ENCODE measurements at places on chromosomes 7 and 10.

GRCh38 chr7:16298221-16298620, 123.1 kb downstream of the CRPPA start:
- DNase-seq, result no peak

DNA sequence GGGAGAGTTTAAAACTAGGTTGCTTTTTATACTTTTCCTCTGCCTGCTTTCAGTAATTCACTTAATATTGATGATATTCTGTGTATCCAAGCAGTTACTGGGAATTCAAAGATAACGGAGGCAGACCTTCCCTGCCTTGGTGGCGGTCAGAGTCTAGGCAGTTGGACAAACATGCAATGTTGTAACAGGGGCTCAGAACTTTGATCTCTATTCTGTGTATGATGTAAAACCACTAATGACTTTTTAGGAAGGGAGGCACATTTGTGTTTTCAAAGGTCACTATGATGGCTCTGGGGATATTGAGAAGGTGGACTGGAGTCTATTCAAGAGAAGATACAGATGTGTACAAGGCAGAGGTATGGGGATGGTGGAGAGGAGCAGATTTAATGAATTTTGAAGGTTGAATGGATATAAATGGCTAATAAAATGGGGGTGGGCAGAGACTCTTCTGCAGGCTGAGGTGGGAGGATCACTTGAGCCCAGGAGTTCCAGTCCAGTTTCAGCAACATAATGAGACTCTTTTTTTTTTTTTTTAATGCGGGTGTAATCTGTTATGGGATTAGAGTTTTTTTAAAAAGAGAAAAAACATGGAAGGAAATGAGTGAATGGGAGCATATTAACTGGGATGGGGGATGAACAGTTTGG, 5.7 kb upstream of the PON2 start:
- DNase-seq, result no peak

- DNase-seq, result no peak
Observed at GRCh38 chr10:17963431-17963830, 11.7 kb downstream of the SLC39A12 start.

DNA sequence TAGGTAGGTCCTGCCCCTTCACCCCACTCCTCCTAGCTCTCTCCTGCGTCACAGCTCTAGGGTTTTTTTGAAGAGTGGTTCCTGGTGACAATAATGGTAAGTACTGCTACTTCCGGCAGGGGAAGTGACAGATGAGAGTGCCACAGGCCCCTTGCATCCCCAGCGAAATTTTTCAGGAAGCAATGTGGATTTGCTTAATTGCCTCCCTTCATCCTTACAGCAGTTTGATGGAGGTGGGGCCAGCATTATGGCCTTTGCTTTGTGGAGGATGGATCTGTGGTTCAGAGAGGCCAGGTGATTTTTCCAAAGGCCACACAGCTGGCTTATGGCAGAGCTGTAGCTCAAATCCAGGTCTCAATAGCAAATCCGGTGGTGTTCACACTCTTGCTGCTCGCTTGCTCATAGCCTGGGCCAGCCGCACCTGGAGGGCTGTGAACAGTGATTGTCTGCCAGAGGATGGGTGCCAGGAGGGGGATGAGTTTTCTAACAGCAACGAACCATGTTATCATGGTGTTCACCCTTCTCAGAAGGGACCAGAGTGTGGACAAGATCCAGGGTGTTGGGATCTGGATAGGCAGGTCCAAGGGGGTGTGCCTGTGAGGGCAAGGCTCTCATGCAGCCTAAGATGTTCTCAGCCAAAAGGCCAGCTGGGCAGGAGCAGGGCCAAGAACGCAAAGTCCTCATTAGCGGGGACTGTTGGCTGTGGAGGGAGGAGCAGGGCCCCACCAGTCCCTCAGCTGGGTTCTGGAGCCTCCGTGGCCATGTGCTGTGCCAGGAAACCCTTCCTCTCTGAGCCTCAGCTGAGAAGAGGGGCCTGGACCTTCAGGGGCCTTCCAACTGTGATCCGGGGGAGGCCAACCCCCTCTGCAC, 89.0 kb downstream of the EMX2 start:
- DNase-seq, result no peak

DNA sequence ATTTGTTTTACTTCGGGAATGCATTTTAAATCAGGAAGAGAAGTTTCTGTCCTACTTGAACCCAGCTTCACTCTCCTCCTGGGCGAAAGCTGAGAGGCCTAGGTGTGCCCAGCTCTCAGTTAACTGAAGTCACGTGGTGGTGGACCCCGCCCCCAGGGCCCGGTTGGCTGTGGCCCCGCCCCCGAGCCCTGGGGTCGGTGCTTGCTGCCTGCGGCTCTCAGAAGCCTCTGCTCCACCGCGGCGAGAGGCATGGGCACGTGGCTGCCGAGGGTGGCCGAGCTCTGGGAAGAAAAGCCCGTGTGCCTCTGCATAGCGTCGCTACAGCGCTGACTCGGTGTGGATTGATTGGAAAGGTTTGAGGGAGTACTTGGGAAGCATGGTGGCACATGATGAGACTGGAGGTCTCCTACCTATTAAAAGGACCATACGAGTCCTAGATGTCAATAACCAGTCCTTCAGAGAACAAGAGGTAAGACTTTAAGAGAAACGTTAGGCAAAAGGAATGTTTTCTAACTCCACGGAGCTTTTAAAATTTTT, 34.1 kb downstream of the NET1 start:
- DNase-seq, result peak; percentile 62

- no peak for DNase-seq
Observed at GRCh38 chr10:131656009-131656408, 244.8 kb upstream of the PPP2R2D start.

GRCh38 chr7:44226396-44226753, 25.6 kb downstream of the YKT6 start:
- no peak for DNase-seq

GRCh38 chr7:55491346-55491745, 81.0 kb downstream of the VOPP1 start:
- DNase-seq, result no peak

DNA sequence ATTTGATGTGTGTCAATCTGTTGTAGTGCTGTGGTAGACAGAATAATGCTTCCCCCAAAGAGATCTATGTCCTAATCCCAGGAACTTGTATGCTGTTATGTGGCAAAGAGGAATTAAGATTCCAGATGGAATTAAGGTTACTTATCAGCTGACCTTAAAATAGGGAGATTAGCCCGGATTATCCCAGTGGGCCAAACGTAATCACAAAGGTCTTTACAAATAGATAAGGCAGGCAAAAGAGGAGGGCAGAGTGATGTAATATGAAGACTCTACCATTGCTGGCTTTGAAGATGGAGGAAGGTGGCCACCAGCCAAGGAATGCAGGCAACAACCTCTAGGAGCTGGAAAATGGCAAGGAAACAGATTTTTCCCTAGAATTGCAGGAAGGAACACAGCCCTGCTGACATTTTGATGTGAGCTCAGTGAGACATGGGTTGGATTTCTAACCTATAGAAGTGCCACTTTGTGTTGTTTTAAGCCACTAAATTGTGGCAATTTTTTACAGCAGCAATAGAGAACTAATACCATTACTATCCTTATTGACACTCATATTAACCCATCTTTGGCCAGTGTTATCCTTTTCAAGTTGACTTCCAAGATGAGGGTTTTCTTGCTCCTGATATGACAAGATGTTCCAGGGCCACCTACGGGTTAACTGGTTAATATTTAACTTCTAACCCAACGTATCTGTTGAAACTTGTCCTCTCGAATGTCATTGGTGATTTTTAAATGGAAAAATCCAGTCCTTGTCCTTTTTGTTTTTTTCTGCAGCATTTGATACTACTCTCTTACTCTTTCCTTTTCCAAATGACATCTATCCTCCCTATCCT, 29.3 kb downstream of the CYCS start:
- no peak for DNase-seq

- DNase-seq, result no peak
Observed at GRCh38 chr7:73521636-73522104, 423 bp downstream of the BAZ1B start.

DNA sequence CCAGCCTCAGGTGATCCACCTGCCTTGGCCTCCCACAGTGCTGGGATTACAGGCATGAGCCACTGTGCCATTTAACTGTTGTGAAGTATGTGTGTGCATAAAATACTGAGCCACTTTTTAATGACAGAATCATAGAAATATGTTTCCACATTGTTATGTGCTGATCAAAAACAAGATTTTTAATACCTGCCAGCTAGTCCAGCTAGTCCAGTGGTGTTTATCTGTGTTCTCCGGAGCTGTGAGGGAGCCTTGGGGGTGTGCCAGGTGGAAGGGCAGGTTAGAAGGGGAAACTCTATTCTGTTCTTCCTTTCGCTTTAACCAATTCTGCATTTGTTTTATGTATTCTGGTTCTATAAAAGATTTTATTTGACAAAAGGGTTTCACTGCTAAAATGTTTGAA, 7.0 kb downstream of the FAM221A start:
- DNase-seq, result no peak

DNA sequence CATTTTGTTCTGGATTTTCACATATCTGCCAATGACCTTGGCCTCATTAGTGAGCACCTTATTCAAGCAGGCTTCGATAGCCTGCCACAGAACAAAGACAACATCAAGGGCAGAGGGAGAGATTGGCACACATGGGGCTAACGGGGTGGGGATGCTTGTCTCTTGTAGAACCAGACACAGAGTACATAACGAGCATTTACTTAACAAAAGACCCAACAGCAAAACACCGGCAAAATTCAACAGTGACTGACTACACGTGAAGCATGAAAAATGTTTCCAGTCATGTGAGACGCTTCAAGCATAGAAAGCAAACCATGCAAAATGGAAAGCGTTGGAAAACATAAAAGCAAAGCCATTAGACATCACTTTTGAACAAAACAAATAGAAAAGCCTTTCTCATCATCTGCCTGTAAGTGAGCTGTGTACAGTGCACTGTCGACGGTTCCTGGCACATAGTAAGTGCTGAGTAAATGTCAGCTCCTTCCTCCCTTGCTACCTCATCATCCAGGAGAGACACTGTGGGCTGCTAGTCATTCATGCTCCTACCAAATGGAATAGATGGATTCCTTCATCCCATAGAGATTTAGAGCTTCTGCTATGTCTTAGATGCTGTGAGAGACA, 134.4 kb upstream of the AGK start:
- DNase-seq, result no peak

GRCh38 chr10:4941540-4942330, 21.5 kb upstream of the AKR1C1 start:
- DNase-seq, result no peak

- DNase-seq, result no peak
Observed at GRCh38 chr10:110759523-110759922, 112.2 kb upstream of the PDCD4 start.

GRCh38 chr7:69349291-69349690, 249.0 kb upstream of the AUTS2 start:
- no peak for DNase-seq

- no peak for DNase-seq
Observed at GRCh38 chr7:117347480-117347879, 24.6 kb upstream of the WNT2 start.

GRCh38 chr7:93015779-93016481, 101.8 kb downstream of the SAMD9 start:
- no peak for DNase-seq

- no peak for DNase-seq
Observed at GRCh38 chr7:29154076-29154475, 7.7 kb upstream of the CPVL start.

- no peak for DNase-seq
Observed at GRCh38 chr7:71772779-71773178, 639.4 kb downstream of the CALN1 start.

GRCh38 chr10:133316266-133316665, 7.6 kb downstream of the ZNF511 start:
- no peak for DNase-seq

DNA sequence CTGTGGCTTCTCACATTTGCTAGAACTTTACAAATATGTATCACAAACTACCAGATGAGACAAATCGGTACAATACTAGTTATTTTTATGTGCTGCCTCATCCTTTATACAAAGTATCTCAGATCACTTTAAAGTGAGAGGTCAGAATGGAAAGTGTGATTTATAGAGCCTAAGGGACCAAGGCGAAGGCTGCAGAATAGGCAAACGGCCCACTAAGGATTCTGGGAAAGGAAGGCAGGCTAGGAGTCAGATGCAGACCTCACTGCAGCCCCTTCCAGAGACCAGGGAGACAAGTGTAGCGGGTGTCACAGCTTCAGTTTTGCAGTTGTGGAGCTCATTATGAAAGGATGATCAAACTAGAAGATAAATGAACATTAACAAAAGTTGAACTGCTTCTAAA, 190.6 kb downstream of the HIBADH start:
- DNase-seq, result no peak

- no peak for DNase-seq
Observed at GRCh38 chr10:107548301-107548700, 383.8 kb upstream of the SORCS1 start.

GRCh38 chr10:131494451-131494850, 182.9 kb upstream of the TCERG1L start:
- no peak for DNase-seq

GRCh38 chr10:11142777-11143176, 125.1 kb downstream of the CELF2 start:
- no peak for DNase-seq

DNA sequence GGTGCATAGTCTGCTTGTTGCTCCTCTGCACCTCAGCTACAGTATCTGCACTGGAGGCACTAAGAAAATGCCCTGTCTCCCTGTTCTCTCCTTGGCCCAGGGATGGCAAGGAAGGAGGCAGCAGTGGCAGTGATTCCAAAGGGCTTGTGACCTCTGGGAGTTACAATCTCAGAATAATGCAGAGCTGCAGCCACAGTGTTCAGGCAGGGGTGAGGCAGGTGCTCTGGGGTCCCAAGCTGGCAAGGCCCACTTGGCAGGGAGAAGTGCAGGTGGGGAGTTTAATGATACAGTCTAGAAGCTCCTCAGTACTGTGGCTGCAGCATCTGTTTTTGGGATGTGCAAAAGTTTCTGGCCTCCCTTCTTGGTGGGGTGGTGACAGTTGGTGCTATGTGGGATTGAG, 456.4 kb downstream of the CCSER2 start:
- no peak for DNase-seq

DNA sequence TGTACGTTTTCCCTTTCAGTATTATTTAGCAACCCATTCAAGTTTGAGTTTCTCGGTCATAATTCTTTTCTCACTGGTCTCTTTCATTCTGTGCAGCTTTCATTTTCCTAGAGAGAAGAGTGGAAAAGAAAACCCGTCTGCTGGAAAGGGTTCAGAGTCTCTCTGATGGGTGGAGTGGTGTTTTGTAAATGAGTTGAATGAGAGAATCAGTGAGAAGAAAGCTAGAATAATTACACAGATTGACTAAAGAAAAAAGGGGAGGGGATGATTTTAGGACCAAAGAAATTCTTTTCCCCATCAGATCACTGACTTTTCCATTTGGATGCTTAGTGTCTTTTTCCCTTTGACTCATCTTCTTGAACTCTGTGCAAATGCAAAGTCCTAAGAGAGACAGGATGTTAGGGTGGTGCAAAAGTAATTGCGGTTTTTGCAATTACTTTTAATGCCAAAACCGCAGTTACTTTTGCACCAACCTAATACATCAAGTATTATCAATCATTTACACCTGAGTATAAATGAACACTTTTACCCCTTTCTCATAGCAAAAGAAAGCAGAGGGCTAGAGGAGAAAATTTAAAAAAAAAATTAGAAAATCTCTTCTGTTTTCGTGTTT, 242.1 kb upstream of the SP4 start:
- no peak for DNase-seq
